Cortex of kidney (tissue), 1 donor: ENCODE measurements at places on chromosomes 7 and 10.

GRCh38 chr10:115093286-115093775 is at the start of gene ATRNL1:
TSS of gene ATRNL1 (plus strand) at chr10:115093365. CDS start at chr10:115093751, 386 bp downstream.
- no peak for DNase-seq

DNA sequence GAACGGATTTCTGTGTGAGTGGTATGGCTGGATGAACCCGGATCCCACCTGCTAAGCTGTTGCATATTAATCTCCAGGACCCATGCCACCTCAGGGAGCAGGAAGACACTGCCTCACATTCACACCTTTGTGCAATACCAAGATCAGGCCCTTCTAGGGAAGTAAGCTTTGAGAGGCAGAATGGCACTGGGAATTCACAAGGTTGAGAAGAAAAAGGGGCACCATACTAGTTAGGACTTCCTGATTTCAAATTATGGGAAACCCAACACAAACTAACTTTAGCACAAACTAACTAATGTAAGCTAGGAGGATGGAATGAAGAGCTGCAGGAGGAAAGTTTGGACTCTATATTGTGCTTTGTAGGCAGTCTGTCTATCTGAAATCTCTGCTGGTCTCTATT is 71.3 kb downstream of the TBXAS1 start:
- no peak for DNase-seq

GRCh38 chr7:41964849-41965745 is 262.2 kb upstream of the INHBA start:
- DNase-seq, result no peak

GRCh38 chr10:33950206-33950605 is 615.7 kb upstream of the NRP1 start:
- DNase-seq, result no peak

- DNase-seq, result no peak
Observed at GRCh38 chr7:28378574-28379149, 33.7 kb upstream of the CREB5 start.

- DNase-seq, result no peak
Observed at GRCh38 chr7:2261611-2262010, 19.6 kb downstream of the NUDT1 start.

DNA sequence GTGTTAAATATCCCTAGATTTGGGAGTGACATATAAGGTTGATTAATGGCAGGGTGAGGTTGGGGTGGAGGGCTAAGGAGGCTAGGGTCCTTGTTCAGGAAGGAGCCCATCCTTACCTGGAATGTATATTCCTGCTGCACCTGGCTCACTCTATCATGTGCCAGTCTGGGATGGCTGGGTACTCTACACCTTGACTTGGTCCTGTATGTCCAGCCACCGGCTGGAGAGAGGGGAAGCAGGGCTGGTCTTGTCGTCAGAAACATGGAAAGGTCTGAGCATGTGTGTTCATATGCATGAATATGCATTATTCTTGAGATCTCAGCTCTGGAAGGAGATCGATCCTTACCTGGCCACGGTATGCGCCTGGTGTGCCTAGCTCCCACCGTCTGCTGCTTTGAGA is 33.2 kb downstream of the TMEM270 start:
- no peak for DNase-seq

GRCh38 chr10:52890281-52890680 is 117.7 kb upstream of the MBL2 start:
- no peak for DNase-seq

- no peak for DNase-seq
Observed at GRCh38 chr7:27586825-27587224, 75.9 kb downstream of the HIBADH start.

DNA sequence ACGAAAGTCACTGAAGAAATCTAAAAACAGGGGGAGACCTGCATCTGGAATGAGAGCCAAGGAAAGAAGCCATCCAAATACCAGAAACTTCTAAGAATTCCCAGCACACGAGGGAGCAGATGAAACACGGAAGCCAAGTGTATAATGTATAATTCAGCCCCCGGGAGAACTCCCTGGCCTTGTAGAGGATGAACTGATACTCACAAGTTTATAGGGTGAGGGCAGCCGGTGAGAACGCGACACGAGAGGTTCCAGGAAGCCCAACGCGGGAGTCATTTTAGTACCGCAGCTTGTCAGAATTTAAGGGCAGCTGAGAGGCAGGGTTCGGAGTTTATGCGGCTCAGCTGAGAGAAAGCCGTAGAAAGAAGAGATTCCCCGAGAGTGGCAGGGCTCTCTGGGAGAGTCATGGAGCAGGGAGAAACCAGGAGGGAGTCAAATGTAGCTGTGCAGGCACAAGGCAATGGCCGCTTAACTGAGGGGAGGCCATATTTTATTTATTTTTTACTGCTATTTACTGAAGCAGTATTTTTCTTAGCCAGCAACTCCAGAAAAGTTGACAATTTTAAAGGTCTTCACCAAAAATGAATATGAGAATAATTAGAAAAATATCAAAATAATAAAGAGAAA is 164.0 kb downstream of the NPSR1 start:
- DNase-seq, result no peak

GRCh38 chr7:40757109-40757508 is 622.3 kb downstream of the SUGCT start:
- no peak for DNase-seq

DNA sequence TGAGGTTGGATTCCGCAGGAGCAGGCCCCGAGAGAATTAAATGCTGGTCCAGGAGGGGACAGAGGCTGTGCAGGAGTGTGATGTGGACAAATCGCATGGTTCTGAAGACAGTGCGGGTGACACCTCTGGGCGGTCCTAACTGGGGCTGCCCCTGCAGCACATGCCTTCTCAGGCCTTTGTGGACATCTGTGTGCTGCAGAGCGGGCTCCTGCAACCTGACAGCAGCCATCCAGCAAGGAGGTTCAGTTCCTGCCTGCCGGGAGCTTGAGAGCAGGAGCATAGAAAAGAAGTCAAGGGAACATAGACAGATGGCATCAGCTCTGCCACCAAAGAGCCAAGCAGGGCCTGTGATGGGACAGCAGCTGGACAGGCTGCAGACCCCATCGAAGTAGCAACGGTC is 135.9 kb upstream of the PPP2R2D start:
- no peak for DNase-seq

DNA sequence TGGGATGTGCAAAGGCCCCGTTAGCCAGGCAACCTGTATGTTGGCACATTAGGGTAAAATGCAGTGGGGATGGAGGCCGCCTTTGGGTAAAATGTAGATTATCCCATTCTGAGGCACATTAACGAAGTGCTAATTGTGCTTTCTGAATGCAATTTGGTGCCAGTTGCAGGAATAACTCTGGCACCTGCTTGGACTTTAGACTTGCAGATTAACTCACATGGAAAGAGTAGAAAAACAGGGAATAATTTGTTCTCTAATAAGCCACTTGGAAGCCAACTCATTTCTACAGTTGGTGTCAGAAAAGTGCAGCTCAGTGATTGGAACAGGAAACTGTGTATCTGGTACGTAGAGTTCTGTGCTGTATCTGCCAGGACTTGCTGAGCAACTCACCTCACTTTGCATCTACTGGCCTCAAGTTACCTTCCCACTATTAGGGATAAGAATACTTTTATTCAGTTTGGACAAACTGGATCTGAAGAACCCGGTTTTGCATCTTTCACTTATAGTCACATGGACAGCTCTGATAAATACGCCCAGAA is 377.4 kb upstream of the PODXL start:
- no peak for DNase-seq

DNA sequence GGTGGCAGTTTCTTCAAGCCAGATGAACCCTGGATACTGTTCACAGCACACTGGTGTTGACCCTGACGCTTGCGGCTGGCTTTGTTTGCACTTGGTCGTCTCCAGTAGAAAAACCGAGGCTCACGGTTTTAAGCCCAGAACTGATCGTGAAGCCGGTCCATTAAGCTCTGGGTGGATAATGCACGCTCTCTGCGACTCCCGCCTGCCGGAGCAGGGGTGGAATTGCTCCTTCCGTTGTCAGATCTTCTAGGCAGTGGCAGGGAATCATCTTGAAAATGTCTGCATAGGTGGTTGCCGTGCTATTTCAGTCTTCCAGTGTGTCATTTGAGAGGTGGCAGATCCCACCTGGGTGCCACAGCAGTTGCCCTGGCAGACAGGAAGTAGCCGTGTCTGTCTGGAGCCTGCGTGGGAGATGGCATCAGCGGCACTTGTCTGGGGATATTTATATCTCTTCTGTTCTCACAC is 35.9 kb upstream of the AP5Z1 start:
- DNase-seq, result no peak

- DNase-seq, result no peak
Observed at GRCh38 chr7:77855371-77856083, 57.0 kb downstream of the PHTF2 start.

GRCh38 chr10:11425296-11425610 is 186.2 kb downstream of the USP6NL start:
- DNase-seq, result no peak

GRCh38 chr7:43782768-43783555 is 24.5 kb downstream of the BLVRA start:
- DNase-seq, result no peak
